ENCODE measurements at places on chromosomes 12 and 14. TPM values are rescaled to one million over a fixed set of nuclear protein-coding genes. Genes with fewer than 3 reads are reported as not detected.

NOP9 gene
- 17.8 TPM for polyA plus RNA-seq

TMEM132C gene
- 0.23 TPM for polyA plus RNA-seq

CAPZA3 gene
- polyA plus RNA-seq = not detected

GRCh38 chr12:84085046-84085445, 827.6 kb downstream of the SLC6A15 start:
- no peaks in the 10 kb centered on the region for H3K36me3 ChIP-seq
- H3K4me3 ChIP-seq = no peak overlapping the region
- no peaks in the 10 kb centered on the region for H3K27me3 ChIP-seq
- DNase-seq = no peak
- H3K4me1 ChIP-seq = no peaks in the 10 kb centered on the region

DNA sequence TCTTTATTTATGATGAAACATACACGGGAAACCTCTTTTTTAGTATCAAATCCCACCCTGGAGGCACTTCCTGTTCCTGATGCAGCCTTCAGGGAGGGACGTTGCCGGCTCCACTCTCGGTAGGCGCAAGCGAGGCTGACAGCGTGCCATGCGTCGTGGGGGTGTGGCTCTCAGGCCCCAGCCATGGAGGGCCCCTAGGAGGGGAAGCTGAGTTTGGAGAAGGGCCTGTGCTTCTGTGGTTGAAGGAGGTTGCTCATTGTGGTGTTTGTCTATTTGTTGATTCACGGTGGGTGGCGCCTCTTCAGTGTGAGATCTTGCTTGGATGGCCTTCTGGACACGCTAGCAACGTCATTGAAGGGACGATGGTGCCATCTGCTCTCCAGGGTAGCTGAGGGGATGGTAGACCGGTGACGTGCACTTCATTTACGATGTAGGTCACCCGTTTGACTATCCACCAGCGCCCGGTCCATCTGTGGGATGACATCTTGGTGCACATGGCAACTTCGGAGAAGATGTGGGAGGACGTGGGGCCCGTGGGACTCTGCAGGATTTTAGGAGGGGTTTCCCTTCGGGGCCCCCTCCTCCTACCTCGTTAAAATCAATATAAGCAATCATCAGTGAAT, 126.3 kb upstream of the RTL1 start:
- no peaks in the 10 kb centered on the region for H3K4me1 ChIP-seq
- no peaks in the 10 kb centered on the region for H3K27me3 ChIP-seq
- no peak overlapping the region for H3K27ac ChIP-seq
- no peak overlapping the region for H3K4me3 ChIP-seq
- no peak for DNase-seq
- H3K36me3 ChIP-seq = no peaks in the 10 kb centered on the region

GRCh38 chr14:100402631-100403030, 79.5 kb downstream of the SLC25A47 start:
- H3K27ac ChIP-seq = no peak overlapping the region
- no peak overlapping the region for H3K4me3 ChIP-seq
- no peaks in the 10 kb centered on the region for H3K36me3 ChIP-seq
- no peak for DNase-seq
- H3K27me3 ChIP-seq = no peaks in the 10 kb centered on the region
- peaks cover 7% of the 10 kb centered on the region for H3K4me1 ChIP-seq

DNA sequence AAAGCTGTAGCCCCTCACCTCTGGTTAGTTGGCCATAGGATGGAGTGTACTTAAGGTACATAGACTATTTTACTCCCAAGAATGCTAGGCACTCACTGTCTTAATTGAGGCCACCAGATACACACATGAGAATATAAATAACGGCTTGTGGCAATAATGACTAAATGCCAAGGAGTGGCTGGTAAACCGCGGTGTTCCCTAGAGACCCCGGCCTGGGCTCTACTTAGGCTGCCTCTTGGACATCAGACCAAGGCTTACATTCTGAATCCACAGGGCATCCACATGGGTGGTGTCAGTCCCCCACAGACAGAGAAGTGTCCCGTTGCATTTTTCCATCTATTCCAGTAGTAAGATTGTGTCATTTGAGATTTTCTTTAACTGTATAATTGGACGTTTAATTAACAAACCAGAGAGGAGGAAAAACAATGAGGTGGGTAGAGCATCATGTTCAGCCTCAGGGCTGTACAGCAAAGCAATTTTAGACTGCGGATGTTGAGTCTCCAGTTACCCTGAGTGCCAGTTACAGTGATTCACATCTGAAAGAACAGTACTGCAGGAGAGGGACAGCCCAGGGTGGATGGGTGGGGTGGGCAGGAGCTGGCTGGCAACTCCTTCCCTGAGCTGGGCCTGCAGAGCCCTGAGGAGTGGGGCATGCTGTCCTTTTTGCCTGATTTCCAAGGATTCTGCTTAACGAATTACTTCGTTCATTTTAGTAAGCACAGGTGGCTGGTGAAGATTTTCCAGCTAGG, 20.5 kb downstream of the CKB start:
- no peak overlapping the region for H3K27ac ChIP-seq
- H3K4me1 ChIP-seq = no peaks in the 10 kb centered on the region
- no peak for DNase-seq
- H3K36me3 ChIP-seq = peaks cover 15% of the 10 kb centered on the region
- no peaks in the 10 kb centered on the region for H3K27me3 ChIP-seq

DNA sequence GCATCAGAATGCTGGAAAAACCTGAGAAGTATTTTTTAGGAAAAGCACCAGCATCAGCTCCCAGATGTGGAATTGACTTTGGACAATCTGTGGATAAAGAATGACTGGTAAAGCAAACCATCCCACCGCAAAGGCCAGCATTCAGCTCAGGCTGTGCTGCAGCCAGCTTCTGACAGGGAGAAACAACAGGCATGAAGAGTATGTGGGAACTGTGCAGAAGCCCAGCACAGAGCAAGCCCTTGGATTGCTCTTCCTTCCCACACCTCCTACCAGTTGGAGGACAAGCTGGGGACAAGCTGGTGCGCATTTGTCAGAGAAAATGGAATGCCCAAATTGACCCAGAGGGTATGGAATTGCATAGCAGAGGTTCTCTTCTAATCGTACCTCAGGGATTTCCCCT, 228.1 kb downstream of the ANO2 start:
- no peak overlapping the region for H3K27ac ChIP-seq
- H3K27me3 ChIP-seq = no peaks in the 10 kb centered on the region
- H3K36me3 ChIP-seq = no peaks in the 10 kb centered on the region
- no peak overlapping the region for H3K4me3 ChIP-seq
- no peaks in the 10 kb centered on the region for H3K4me1 ChIP-seq
- no peak for DNase-seq

DNA sequence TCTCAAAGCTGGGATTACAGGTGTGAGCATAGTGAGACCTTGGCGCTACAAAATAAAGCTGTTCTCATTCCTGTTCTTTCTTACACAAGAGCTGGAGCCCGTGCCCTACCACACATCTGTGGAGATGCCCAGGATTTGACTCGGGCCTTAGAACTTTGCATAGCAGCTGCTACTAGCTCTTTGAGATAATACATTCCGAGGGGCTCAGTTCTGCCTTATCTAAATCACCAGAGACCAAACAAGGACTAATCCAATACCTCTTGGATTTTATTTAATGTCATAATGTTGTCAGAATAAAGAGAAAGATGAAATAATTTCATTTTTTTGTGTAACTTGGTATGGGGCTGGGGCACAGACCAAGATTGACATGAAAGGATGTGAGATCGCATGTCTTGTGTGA, 7.6 kb downstream of the PNP start:
- peaks cover 54% of the 10 kb centered on the region for H3K36me3 ChIP-seq
- H3K27me3 ChIP-seq = no peaks in the 10 kb centered on the region
- no peak overlapping the region for H3K27ac ChIP-seq
- no peaks in the 10 kb centered on the region for H3K4me1 ChIP-seq
- no peak overlapping the region for H3K4me3 ChIP-seq

DNA sequence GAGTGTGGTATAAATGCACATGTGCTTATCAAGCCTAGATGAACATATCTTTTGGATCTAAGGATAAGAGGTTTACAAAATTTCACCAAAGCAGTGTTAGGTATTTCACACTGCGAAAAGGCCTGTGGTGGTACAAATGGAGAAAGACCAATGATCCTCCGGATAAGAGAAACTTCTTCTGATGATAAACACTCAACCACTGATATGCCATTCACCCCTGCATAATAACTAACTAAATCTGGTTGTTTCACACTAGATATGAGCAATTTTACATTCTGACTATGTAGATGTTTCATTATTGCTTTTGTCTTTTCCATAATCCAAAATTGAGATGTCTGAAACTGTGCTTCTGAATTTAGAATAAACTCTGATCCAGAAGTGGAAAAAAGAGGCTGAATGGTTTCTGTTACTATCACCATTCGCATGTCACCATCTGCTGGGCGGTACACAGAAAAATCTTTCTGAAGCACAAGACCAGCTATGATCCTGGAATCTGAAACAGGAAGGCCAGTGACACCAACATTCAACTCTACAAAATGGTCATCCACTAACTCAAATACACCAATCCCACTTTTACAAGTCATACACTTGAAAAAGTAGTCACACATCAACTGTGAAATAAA, 1.3 kb downstream of the BBS10 start:
- no peaks in the 10 kb centered on the region for H3K27me3 ChIP-seq
- no peak overlapping the region for H3K27ac ChIP-seq
- peak overlapping the region; percentile 85 for H3K4me3 ChIP-seq
- no peaks in the 10 kb centered on the region for H3K36me3 ChIP-seq
- DNase-seq = no peak

- H3K4me3 ChIP-seq = no peak overlapping the region
- no peaks in the 10 kb centered on the region for H3K27me3 ChIP-seq
- peaks cover 44% of the 10 kb centered on the region for H3K36me3 ChIP-seq
- DNase-seq = no peak
- H3K4me1 ChIP-seq = no peaks in the 10 kb centered on the region
- H3K27ac ChIP-seq = no peak overlapping the region
Observed at GRCh38 chr12:57152639-57153038, 5.2 kb upstream of the LRP1-AS start.

DNA sequence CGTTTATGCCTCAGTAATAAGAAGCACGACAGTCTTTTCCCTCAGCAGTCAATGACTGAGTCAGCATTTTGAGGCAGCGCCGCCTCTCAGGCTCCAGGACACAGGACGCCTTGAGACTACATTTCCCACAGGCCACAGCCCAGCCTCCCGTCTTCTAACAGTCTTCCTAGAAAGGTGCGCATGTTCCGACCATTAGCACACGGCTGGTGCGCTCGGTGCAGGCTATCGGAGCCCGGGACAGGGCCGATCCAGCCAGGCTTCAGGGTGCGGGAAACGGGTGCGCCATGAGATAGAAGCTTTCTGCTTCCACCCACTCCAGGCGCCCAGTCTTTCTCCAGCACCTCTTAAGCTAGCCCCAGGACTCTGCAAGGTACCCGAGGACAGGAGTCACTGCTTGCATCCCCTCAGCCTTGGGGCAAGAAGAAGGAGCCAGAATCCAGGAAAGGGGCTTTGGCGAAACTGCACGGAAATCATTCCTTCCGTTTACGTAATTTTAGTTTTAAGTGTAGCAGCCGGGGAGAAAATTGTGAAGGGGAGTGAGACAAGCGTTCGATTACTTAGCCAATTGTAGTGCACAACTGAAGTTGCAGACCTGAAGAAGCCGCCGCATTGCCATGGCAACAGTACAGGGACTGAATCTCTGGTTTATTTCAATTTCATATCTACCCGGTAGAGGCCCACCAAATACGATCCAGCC, 54.0 kb downstream of the ZNF641 start:
- peak overlapping the region; percentile 58 for H3K4me3 ChIP-seq
- H3K36me3 ChIP-seq = no peaks in the 10 kb centered on the region
- no peaks in the 10 kb centered on the region for H3K4me1 ChIP-seq
- H3K27ac ChIP-seq = no peak overlapping the region
- DNase-seq = peak; percentile 47
- no peaks in the 10 kb centered on the region for H3K27me3 ChIP-seq

- no peaks in the 10 kb centered on the region for H3K36me3 ChIP-seq
- no peak overlapping the region for H3K4me3 ChIP-seq
- H3K27me3 ChIP-seq = no peaks in the 10 kb centered on the region
Observed at GRCh38 chr12:16913832-16914490, 308.0 kb upstream of the LMO3 start.

DNA sequence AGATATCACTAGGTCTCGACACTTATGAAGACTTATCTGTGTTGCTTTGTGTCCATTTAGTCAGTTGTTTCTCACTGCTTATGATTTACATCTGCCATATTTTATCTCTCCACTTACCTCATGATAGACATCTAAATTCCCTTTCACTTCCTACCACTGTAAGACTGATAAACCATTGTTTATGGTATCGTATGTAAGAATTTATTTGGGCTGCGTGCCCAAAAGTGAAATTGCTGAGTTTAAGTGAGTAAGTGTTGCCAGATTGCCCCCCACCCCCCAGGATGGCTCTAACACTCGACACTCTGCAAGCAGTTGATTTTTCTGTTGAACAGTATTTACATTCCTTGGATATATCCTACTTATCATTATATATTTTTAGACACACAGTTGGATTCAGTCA, 69.9 kb upstream of the MON2 start:
- no peaks in the 10 kb centered on the region for H3K27me3 ChIP-seq
- DNase-seq = no peak
- peaks cover 8% of the 10 kb centered on the region for H3K36me3 ChIP-seq
- H3K27ac ChIP-seq = no peak overlapping the region
- H3K4me1 ChIP-seq = no peaks in the 10 kb centered on the region
- no peak overlapping the region for H3K4me3 ChIP-seq

GRCh38 chr12:26279091-26279490, 83.7 kb downstream of the SSPN start:
- no peaks in the 10 kb centered on the region for H3K27me3 ChIP-seq
- H3K4me1 ChIP-seq = peaks cover 4% of the 10 kb centered on the region
- no peak for DNase-seq

DNA sequence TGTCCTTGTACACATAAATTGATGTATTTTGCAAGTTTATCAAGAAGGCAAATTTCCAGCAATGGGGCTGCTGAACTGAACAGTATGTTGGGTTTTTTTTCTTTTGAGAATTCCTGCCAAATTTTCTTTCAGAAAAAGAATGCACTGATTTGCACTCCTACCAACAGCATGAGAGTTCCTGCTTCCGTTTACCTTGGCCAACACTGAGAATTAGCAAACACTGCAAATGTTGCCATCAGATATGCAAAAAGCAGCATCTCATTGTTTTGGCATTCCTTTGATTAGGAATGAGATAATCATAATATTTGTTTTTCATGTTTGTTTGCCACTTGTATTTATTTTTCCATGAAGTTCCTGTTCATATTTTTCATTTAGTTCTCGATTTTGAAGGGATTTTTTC, 82.4 kb downstream of the RTN1 start:
- no peak overlapping the region for H3K27ac ChIP-seq
- DNase-seq = no peak
- no peak overlapping the region for H3K4me3 ChIP-seq
- H3K36me3 ChIP-seq = no peaks in the 10 kb centered on the region
- no peaks in the 10 kb centered on the region for H3K27me3 ChIP-seq

DNA sequence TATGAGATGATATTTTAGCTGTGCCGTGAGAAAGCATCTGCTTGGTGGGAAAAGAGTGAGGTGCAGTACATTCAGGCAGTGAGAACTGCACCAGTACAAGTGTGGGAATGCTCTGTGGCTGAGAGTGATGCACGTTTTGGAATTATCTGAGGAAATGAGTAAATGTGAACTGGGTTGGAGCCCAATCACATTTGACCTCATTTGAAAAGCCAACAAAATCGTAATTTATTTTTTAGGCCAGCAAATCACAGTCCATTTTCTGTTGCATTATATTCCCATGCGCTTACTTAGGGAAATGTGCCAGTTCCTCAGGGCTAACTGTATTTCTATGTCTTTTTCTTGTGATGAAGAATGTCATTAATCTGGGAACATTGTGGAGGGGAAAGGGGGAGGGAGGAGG, 77.3 kb downstream of the SNAPC1 start:
- DNase-seq = no peak
- no peak overlapping the region for H3K27ac ChIP-seq
- H3K36me3 ChIP-seq = no peaks in the 10 kb centered on the region

GRCh38 chr12:1590221-1590979, 4.0 kb downstream of the FBXL14 start:
- H3K27ac ChIP-seq = no peak overlapping the region
- H3K36me3 ChIP-seq = no peaks in the 10 kb centered on the region
- H3K4me3 ChIP-seq = peak overlapping the region; percentile 39
- peaks cover 16% of the 10 kb centered on the region for H3K4me1 ChIP-seq

GRCh38 chr12:93325855-93326254, 51.9 kb upstream of the NUDT4 start:
- no peak for DNase-seq
- H3K36me3 ChIP-seq = no peaks in the 10 kb centered on the region
